ENCODE measurements at places on chromosomes 11 and 22.

DNA sequence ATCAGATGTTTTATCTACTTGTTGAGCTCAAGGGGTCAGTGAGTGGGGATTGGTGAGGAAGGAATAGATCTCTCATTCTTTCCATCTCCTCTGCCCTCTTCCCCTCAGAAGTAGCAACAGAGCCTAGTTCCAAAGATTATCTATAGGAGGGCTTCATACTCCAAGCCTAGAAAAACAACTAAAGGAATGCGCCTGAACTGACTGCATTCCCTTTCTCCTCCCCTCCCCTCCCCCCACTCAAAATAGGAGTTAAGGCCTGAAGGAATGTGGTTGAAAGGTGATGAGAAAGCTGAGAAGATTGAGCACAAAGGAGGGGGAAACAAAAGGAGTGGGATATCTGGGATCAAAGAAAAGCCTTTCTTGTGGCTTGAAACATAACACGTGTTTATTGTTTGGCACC lies 10.5 kb downstream of the EMSY start:
- DNase-seq: no peak

DNA sequence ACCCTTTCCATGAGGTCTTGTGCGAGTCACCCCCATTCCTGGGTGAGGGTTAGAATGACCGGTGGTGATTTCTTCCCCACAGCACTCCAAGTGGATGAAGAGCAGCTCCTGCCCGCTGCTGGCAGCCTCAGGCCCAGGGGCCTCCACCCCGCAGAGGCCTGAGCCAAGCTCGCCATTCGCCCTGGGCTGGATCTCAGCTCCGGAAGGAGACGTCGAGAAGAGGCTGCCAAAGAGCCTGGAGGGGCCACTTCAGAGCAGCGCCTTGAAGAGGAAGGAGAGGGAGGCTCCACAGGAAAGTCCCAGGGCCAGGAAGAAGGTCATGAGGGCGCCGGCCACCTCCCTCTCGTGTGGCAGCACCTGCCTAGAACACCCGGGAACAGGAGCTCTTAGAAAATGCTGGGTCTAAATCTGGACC lies 8.4 kb downstream of the SLC29A2 start:
- no peak for DNase-seq

- DNase-seq: no peak
Observed at GRCh38 chr11:121494355-121495099, 41.8 kb upstream of the SORL1-AS1 start.

DNA sequence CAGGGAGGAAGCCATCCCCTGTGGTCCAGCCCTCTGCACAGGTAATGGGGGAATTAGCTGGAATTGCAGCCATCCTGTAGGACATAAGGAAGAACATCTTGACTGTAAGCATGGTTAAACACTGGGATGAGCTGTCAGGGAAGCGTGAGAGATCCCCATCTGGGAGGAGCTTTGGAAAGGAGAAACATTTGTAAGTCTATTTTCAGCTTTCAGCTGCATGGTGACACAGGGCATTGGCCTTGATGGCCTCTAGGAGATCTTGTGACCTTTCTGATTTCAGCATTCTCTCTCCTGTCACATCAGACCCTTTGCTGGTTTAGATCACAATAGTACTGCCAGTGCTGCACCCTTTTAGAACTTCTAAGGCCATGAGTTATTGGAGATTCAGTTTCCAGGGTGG lies 47.1 kb downstream of the BCR start:
- no peak for DNase-seq

GRCh38 chr11:3615998-3616397 lies 25.8 kb downstream of the ART5 start:
- DNase-seq: peak; percentile 40

DNA sequence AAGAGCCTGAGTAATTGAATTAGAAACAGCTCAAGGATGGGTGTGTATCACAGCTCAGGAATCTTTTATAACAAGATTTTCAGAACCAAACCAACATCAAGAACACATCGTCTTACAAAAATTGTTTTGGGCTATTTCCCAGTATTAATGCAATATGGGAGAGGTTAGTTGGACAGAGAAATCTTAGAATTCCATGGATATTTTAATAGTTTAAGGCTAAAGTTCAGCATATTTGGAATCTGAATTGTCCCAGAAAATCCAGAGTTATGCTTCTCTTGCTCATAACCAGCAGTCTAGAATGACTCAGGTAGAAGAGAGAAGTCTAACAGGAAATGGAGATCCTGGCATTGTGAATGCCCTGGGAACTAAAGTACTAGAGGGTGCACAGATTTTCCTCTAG lies 74.6 kb downstream of the ADM start:
- DNase-seq: no peak

DNA sequence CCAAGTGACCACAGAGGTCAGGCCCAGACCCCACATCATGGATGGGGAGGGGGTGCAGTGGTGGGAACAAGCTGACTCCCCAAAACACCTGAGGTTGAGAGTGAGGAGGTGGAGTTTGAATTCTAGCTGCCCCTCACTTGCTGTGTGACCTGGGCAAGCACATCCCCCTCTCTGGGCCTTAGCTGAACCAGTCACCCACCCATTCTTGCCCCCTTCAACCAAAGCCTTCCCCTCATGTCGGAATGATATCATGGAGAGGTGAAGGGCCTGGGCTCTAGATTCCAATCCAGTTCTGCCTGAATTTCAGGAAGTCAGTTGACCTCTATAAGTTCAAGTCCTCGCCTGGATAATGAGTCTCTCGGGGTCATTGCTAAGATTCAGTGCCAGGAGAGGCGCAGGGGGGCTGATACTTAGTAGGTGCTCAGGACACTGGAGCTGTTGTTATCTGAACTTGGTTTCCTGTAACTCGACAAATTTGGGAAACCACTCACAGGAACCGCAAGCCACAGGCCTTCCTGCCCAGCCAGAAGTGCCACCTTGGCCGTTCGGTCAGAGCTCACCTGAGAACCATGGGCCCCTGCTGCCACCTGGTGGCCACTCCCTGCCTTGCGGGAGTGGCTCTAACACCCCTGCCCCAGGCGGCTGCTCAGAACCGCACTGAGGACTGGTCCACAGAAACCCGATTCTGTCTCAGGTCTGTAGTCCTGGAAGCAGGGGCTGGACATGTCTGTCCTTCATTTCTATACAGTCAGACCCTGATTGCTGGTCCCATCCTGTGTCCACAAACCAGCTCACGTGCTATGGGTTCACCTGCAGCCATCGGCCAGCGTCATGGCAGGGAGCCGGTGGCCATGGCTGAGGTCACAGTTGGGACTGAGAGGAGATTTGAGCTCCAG lies 6.9 kb downstream of the CDC42EP1 start:
- peak; percentile 31 for DNase-seq

DNA sequence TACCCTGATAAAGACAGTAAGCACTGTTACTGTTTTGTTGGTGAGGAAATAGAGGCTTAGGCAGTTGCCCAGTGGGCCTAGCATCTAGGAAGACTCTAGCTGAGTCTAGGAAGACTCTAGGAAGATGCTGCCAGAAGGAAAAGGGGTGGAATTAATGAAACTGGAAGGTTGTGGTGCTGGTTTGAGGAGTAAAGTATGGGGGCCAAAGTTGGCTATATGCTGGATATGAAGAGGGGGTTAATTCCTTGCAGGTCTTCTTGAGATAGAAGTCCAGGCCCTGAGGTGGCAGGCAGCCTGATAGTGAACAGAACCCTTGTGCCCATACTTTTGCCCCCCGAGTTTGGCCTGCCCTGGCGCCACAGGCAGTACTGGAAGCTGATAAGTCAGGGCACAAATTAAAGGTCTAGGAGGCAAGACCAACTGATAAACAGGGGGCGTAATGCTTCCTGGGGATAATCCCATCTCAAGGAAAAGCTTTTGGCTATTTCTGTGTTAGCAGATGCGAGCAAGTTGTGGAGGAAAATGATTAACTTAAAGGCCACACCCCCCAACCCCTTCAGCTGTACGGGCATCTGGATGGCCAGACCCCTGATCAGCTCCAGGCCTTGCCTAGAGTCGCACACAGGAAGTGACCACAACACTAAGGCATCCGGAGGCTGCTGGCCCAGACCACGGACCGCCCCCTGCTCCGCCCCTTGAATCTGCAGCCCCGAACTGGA lies 3.1 kb downstream of the ILK start:
- no peak for DNase-seq

GRCh38 chr22:46058091-46058420 lies 81.1 kb upstream of the WNT7B start:
- peak; percentile 94 for DNase-seq

GRCh38 chr11:125229916-125230315 lies 65.4 kb downstream of the PKNOX2 start:
- no peak for DNase-seq

DNA sequence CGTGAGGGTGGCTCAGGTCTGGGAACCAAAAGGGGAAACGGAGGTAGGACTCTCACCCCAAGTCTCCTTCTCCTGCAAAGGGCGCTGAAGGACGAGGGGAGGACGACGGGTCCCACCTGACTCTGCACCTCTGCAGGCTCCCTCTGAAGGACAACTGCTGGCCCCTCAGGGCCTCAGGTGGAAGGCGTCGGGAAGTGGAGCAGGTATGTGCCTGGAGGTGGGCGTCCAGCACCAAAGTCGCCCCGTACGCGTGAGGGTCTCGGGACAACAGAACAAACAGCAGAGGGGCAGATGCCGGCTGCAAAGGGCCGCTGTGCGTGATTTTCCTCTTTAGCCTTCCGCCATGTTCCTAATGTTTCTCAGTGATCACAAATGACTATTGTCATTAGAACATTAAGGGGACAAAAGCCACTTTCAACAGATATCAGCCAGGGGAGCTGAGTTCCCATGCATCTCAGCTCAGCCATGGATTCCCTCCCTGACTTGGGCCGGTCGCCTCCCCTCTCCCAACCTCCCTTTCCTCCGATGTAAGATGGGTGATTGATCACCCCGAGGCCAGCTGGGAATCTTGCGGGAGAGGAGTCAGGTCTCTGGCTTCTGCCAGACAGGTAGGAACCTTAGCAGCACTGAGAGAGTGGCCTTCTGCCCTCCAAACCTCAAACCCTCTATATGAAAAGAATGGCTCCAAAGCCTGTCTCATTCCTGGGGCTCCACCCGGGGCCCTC lies 836 bp downstream of the SLC16A8 start:
- DNase-seq: no peak
